Right atrium auricular region (tissue), 2 donors: ENCODE measurements at places on chromosomes 3 and 15. TPM values are rescaled to one million over a fixed set of nuclear protein-coding genes. Genes with fewer than 3 reads are reported as not detected.

The TIGIT gene
- not detected for total RNA-seq

The ESYT3 gene
- total RNA-seq = 1.6 TPM

The OR4F6 gene
- total RNA-seq = not detected

The CAMK2N2 gene
- not detected for total RNA-seq

The LDHAL6B gene
- total RNA-seq = not detected

The GPR27 gene
- 0.98 TPM for total RNA-seq

The GAP43 gene
- 0.47 TPM for total RNA-seq
